ENCODE measurements at places on chromosomes 6 and 20. TPM values are rescaled to one million over a fixed set of nuclear protein-coding genes. Genes with fewer than 3 reads are reported as not detected.

DNA sequence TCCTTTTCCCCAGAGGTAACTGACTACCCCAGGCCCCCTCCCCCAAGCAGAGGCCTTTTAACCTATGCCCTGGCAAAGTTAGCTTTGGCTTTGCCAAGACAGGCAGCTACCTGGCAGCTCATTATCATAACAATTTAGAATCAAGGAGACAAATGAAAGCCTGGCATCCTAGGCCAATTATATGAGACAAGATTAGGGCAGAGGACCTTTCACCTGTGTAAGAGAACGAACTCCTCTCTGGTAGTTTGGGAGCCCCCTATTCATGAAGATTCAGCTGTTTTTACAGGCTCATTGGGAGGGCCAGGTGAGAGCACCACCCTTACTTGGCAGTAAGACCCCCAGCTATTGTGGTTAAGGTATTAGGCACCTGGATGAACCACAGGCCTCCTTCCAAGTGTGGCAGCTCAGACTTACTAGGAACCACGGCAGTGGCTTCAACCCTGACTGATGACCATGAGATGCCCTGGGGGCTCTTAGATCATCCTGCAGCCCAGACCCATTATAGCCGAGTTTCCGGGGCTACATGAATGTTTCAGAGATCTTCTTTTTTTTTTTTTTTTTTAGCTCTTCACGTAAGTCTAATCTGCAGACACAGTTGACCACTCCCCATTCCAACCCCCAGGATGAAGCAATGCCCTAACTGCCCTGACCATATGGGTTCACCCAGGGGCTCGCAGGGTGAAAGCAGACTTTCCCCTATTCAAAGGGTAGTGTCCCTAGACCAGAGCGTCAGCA lies 56.2 kb downstream of the RAB44 start:
- DNase-seq, result no peak

DNA sequence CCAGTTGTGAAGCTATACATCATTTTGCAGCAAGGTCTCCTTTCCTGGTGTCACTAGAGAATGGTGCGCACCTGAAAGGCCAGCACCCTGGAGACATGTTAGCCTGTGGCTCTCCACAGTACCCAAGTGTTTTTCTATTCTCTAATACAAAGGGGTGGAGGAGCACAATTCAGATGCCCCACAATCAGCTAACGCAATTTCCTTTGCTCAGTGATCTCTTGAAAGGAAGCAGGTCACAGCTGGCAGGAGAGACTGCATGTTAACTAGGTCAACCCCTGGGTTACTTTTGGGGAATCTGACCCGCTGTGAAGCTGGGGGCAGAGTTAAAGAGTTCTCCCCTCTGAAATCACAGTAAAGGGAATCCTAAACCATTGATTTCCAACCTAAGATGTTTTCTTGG lies 92.5 kb downstream of the B3GAT2 start:
- DNase-seq, result no peak

DNA sequence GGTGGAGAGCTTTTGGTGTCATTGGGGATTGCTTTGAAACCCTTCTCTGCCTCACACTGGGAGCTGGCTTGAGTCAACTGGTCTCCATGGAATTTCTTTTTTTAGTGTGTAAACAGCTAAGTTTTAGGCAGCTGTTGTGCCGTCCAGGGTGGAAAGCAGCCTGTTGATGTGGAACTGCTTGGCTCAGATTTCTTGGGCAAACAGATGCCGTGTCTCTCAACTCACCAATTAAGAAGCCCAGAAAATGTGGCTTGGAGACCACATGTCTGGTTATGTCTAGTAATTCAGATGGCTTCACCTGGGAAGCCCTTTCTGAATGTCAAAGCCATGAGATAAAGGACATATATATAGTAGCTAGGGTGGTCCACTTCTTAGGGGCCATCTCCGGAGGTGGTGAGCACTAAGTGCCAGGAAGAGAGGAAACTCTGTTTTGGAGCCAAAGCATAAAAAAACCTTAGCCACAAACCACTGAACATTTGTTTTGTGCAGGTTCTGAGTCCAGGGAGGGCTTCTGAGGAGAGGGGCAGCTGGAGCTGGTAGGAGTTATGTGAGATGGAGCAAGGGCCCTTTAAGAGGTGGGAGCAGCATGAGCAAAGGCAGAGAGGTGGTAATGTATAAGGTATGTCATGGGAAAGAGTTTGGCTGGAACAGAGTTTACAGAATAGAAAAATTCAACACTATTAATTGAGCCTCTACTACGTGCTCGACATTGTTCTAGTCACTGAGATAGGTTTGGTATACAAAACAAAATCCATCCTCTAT lies 31.2 kb downstream of the SRSF3 start:
- no peak for DNase-seq

- DNase-seq, result no peak
Measured at GRCh38 chr6:41638935-41639808, 904 bp downstream of the MDFI start.

- no peak for DNase-seq
Measured at GRCh38 chr20:38880952-38881735, 45.1 kb upstream of the FAM83D start.

DNA sequence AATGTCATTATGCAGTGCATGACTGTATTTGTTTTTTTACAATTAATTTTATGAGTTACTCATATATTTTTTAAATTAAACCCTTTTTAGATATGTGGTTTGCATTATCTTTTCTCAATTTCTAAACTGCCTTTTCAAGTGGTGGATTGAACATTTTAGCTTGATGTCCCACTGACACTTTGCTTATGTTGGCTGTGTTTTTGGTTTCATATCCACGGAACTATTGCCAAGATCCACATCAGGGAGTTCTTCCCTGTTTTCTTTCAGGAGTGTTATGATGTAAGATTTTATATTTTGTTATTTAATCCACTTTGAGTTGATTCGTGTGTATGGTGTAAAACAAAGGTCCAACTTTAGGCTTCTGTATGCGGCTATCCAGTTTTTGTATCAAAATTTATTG lies 1144.9 kb upstream of the EYS start:
- no peak for DNase-seq

DNA sequence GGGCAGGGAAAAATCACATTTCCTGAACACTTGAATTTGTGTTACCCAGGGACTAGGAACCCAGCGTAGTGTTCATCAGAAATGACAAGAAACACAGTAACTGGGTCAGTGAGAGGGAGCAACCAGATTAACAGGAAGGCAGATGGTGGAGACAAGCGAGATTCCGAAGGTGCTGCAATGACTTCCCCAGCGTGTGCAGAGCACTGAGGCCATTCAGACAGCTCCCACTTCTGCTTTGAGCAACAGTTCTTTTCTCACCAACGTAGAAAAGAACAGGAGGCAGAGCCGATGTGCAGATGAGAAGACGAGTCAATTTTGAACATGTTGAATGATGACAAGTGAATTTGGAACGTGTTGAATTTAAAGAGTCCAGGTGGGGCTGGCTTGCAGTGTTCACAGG lies 63.1 kb upstream of the IFNGR1 start:
- DNase-seq, result no peak

- no peak for DNase-seq
Measured at GRCh38 chr6:127516662-127517273, 2.4 kb downstream of the MTCL3 start.

DNA sequence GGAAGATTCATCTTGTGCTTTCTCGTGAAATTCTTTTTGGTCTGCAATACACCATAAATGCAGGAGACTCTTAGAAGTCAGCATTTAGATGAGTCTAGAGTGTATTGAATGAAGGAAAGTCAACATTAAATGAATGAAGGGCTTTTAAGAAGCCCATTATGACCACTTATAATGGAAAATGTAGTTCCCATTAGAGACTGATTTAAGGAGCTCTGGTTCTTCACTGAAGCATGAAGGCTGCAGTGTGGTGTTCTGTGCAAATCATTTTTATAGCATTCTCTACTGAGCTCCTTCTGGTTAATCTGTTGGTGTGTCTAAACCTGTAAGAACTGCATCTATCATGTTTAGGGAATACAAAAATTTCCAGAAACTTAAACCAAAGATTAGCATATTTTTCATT lies 19.7 kb downstream of the NCOA7 start:
- no peak for DNase-seq

DNA sequence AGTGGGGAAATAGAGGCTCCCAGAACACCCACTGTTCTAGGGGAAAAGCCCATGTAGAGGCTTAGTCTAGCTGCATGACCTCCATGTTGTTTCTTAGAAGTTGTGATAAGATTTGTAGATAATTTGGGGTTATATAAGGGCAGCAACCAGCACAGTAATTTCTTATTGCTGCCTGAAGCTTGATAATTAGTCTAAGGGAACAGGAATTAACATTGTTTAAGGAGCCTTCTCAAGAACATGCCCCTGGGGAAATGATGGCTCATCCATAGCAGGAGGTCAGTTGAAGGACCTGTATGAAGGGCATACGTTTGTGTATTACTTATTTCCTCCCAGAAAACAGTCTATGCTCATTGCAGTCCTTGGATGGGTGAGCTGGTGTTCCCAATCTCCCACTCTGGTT lies 170.7 kb upstream of the SCGN start:
- no peak for DNase-seq

- DNase-seq, result peak; percentile 16
Measured at GRCh38 chr6:158024566-158025297, 43.1 kb downstream of the SYNJ2 start.

- no peak for DNase-seq
Measured at GRCh38 chr6:1015825-1016224, 296.1 kb upstream of the FOXQ1 start.

DNA sequence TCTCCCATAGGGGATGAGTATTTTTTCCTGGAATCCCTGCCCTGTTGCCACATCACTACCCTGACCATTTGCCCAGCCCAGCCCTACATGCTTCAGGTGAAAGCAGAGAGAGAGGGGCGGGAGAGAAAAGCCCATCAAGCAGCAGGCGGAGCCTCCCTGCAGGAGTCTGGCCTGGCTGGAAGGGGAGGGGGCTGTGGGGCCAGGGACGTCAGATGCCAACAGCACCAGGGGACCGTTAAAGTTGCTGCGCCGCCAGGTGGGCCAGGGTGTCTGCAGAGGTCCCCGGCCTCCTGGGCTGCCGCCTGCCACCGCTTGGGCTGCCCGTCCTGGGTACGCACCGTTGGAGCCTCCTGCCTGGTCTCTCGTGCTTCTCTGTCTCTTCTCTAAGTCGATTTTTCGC lies 757 bp upstream of the R3HDML start:
- no peak for DNase-seq

DNA sequence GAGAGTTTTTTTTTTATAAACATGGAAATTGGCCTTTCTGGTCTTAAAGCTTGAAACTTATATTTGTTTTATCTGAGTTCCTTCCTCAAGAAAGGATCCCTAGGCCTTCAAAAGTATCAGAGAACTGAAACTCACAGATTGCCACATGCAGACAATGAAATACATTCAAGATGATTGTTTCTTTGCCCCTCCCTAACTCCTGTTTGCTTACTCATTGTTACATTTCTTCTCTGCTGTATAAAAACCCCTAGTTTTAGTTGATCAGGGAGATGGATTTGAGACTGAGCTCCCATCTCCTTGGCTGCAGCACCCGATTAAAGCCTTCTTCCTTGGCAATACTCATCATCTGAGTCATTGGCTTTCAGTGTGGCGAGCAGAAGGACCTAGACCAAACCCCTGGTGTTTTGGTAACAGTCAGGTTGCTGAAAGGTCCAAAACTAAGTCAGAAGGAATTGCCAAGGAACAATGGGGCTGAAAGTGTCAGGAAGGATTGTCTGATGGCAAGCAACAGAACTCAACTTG lies 132.3 kb upstream of the SULF2 start:
- no peak for DNase-seq

- no peak for DNase-seq
Measured at GRCh38 chr6:22362361-22362760, 65.5 kb upstream of the PRL start.

- DNase-seq, result no peak
Measured at GRCh38 chr6:155648301-155648700, 192.7 kb upstream of the NOX3 start.

GRCh38 chr6:26286168-26286877 lies 78.7 kb upstream of the BTN3A2 start:
- DNase-seq, result peak; percentile 69

GRCh38 chr20:58213121-58213520 lies 15.3 kb downstream of the ANKRD60 start:
- DNase-seq, result no peak

DNA sequence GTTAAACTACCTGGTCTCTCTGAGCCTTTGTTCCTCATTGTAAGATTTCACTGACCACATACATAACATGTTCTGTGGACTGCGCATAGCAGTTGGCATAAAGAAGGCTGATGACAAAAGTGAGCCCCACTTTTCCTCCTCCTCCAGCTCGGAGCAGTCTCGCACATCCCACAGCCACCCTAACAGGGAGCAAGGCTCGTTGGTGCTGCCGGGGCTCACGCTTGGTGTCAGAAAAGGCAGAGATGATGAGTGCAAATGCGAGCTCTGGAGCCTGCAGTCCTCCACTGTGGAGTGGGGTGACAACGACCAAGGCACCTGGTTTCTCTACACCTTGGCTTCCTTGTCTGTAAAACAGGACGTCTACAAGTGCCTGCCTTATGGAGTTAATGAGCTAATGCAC lies 9.7 kb downstream of the TGM3 start:
- no peak for DNase-seq

GRCh38 chr6:124984668-124985338 lies 22.6 kb downstream of the RNF217 start:
- DNase-seq, result no peak

DNA sequence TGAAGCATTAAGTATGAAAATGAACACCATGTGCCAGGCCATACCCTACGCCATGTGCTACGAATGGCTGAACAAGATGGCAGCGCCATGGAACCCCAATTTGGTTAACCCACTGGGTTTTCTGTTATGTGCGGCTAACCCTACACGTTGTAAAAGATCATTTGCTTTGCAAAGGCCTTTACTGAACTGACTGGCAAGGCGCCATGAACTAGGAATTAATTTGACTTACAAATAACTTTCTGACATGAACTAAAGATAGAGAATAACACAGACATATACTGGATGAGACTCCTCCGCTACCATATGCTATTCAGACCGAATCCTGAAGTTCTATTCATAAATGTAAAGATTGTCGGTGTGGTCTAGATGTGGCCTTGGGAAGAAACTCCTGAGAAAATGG lies 3.9 kb downstream of the CNKSR3 start:
- no peak for DNase-seq

GRCh38 chr6:73932866-73933265 lies 236.9 kb downstream of the CD109 start:
- no peak for DNase-seq

RHAG gene
- 0.62 TPM for total RNA-seq

SF3B5 gene
- 112 TPM for total RNA-seq

EBF4 gene
- total RNA-seq, result 2.9 TPM

DEFB124 gene
- not detected for total RNA-seq

IMPG1 gene
- total RNA-seq, result not detected

TMEM74B gene
- total RNA-seq, result 5.2 TPM

SLC17A1 gene
- total RNA-seq, result not detected

PRDM13 gene
- total RNA-seq, result not detected

FAM229B gene
- 86.6 TPM for total RNA-seq

PEX6 gene
- total RNA-seq, result 27.1 TPM

PIGT gene
- total RNA-seq, result 113 TPM

AVP gene
- total RNA-seq, result 0.51 TPM

LY6G6C gene
- not detected for total RNA-seq

NPEPL1 gene
- 24.4 TPM for total RNA-seq

All from Right ventricle myocardium superior (tissue), 1 donor.